Fibroblast of villous mesenchyme (primary cell): ENCODE measurements at places on chromosomes 3 and 15.
A peak's percentile ranks its signal among the peaks of the same experiment; 100 is the strongest.

DNA sequence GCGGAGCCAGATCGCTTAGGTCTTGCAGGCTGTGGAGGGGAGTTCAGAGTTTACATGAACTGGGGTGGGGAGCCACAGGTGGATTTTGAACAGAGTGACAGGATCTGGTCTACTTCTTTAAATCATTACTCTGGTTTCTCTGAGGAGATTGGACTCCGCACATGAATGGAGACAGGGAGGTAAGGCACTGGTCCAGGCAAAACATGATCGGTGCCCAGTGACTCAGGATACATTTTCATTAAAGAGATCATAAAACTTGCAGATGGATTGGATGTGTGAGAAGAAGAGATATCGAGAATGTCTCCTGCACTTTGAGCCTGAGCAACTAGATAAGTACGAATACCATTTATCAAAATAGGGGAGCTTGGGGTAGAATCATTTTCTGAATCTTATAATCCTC, 61.8 kb upstream of the CMSS1 start:
- no peak for DNase-seq

DNA sequence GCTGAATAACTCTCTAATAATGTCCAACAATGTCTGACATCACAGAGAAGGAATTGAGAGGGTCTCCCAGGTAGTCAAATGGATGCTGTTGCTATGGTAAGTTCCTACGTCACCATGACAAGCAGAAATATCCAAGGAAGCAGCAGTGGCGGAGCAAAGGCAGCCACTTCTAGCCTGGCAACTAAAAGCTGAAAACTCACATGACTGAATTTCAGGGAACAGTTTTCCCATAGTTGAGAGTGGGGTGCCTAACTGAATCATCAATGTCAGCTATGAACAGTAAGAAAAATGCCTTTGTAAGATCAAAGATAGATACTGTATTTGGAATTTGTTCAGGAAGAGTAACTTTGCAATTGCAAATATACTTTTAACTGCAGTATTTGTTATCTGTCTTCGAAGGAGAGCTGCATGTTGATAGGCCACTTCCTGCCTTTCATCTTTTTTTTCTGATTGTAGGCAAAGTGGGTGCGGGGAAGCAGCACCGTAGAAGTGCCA, 161.7 kb downstream of the BBX start:
- no peak for DNase-seq

GRCh38 chr3:70400194-70400593, 87.8 kb upstream of the MDFIC2 start:
- DNase-seq, result no peak

DNA sequence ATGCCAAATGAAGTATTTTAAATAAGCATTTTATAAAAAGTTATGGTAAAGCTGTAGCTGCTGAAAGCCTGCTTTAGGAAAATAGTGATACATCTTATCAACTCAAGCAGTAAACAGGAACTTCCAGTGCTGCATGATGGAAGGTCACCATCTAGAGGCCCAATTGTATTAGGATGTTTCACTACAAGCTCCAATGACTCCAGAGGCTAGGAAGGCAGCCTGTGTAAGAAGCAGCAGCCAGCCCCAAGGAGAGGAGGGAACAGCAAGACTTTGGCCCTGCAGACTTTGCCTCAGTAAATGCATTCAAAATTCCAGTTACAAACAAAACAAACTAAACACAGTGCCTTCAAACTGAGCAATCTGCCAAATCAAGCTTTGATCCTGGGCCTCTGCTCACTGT, 32.1 kb downstream of the ILDR1 start:
- peak; percentile 25 for DNase-seq

- no peak for DNase-seq
Observed at GRCh38 chr3:61182662-61183061, 68.6 kb downstream of the FHIT start.

- DNase-seq, result no peak
Observed at GRCh38 chr3:83849106-83849730, 1109.6 kb upstream of the CADM2 start.

GRCh38 chr3:5731100-5731499, 543.6 kb downstream of the EDEM1 start:
- DNase-seq, result no peak

- no peak for DNase-seq
Observed at GRCh38 chr3:105579439-105579838, 212.7 kb downstream of the ALCAM start.

DNA sequence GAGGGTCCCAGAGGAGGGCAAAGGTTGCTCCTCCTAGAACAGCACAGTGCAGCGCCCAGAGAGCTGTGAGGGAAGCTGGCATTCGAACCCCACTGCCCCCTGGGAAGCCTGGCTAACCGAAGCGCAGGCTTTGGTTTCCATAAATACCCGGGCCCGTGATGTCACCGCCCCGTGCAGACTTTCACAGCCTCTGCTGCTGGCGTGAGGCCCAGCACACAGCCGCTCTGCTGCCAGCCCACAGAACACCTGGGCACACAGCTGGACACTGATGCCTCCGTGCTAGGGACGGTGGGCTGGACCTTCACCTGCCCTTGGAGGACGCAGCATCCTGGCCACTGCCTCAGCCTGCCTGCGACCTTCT, 1.0 kb downstream of the IQSEC1 start:
- no peak for DNase-seq

DNA sequence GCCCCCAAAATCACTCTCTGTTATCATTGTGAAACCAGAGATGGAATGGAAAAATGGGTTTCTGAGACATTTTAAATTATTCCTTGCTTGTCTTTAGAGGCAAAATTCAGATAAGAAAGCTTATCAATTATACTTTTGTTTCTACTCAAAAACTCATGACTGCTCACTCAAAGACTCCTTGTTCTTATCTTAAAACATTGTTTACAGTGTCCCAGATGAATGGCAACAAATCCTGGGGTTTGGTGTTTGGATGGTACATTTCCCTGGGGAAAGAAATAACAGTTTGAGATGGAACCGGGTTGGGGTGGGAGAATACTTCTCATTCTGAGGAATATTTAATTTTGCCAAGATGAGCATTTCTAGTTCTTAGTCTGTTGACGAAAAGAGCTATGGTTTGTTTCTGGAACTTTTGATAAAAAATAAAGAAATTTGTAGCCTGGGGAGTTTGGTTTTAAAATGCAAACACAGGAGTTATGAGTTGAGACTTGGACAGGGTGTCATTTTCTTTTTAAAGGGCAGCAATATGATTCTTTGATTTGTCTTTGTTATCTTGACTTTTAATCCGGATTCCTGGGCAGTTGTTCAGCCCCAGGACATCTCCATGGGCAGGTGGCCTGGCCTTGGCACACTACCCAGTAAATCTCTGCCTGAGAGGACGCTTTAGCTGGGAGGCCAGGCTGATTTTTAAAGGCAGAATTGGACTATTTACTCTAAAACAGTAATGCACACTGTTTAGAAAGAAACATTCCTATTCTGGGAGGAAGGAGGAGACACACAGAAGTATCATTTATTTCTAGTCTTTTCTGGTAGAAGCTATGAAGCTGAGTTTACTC, 32.4 kb downstream of the BTD start:
- peak; percentile 61 for DNase-seq

- no peak for DNase-seq
Observed at GRCh38 chr15:69038508-69038907, 24.0 kb downstream of the NOX5 start.

DNA sequence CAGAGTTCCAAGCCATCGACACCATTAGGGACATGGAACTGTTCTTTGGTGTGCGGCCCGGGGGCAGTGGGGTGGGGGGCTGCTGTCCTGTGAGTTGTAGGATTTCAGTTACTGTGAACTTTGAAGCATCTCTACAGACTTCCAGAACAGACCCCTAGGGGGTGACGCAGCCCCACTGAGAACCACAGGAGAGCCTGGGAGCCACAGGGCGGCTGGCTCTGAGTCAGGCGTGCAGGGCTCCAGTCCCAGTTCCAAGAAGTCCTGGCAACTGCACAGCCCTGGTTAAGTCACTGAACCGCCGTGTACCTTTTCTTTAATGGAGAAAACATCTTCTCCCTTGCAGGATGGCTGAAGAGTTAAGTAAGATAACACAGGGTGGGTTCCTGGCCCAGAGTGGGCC, 23.5 kb upstream of the LRTM1 start:
- DNase-seq, result peak; percentile 89

DNA sequence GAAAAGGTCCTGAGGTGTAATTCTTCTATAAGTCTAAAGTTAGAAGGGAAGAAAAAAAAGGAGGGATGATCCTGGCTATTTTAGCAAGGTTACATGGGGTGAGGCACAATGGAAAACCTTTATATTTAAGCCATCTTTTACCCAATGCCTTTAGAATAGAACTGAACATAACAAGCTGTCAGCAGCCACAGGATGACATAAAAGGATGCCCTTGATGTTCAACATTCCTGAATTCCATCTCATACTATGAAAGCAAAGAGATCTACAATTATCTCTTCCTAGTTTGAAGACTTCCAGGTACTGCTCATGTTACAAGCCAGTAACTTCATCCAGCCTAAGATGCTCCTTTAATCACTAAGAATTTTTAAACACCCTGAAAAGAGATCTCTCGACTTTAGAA, 26.9 kb downstream of the NEK10 start:
- no peak for DNase-seq

DNA sequence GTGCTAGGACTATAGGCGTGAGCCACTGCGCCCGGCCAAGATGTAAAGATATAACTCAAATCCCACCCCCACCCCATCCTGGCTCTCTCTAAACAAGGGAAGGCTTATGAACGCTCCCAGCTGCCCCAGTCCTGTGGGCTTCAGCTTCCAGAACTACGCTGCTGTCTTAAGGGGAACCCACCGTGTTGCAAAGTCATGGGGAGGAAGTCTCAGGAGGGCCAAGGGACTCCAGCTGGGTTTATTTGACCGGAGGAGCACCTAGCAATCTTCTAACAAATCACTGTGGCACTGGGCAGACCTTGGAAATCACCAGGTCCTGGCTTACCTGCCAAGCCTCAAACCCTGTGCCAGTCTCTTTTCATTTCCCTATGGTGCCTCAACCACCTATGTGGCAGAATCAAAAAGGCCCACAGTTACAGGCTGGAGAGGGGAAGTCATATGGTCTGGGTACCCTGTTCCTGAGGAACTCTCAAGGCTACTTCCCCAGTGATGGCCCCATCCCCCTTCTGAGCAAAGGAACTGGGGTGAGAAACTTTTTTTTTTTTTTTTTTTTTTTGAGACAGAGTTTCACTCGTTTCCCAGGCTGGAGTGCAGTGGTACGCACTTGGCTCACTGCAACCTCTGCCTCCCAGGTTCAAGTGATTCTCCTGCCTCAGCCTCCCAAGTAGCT, 83.4 kb downstream of the RBPMS2 start:
- DNase-seq, result no peak
